K562 (cell line): ENCODE measurements at places on chromosomes 1 and 21. TPM values are rescaled to one million over a fixed set of nuclear protein-coding genes. Genes with fewer than 3 reads are reported as not detected.

The RGS13 gene
- not detected in 2 replicates for polyA plus RNA-seq

The OR2AK2 gene
- polyA plus RNA-seq = not detected in 2 replicates

The WNT4 gene
- polyA plus RNA-seq = not detected in 2 replicates

The OR10Z1 gene
- 0.01 and 0.08 TPM in 2 replicates for polyA plus RNA-seq

The COX20 gene
- 122 and 192 TPM in 2 replicates for polyA plus RNA-seq

The HOOK1 gene
- not detected in 2 replicates for polyA plus RNA-seq
